ENCODE measurements at places on chromosomes 12 and 14.

GRCh38 chr12:92743026-92743425, 40.2 kb downstream of the PLEKHG7 start:
- DNase-seq: no peak

DNA sequence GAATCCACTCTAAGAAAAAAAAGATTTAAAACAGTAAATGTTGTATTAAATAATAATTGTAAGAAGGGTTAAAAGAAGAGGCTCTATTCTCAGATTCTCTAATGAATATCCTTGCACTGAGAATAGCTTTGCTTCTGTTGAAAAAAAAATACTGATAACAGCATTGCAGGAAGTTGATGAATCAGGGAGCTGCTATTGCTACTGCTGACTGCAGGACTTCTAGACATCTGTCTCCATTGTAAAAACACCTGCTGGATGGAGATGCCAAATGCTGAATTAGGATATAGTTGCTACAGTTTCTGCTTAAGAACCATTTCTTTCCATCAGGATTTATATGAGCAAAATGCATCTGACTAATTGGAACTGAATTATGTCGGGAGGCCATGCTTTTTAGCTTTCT, 50.3 kb upstream of the ANP32D start:
- no peak for DNase-seq

GRCh38 chr12:65885312-65885711, 61.0 kb downstream of the HMGA2 start:
- no peak for DNase-seq

DNA sequence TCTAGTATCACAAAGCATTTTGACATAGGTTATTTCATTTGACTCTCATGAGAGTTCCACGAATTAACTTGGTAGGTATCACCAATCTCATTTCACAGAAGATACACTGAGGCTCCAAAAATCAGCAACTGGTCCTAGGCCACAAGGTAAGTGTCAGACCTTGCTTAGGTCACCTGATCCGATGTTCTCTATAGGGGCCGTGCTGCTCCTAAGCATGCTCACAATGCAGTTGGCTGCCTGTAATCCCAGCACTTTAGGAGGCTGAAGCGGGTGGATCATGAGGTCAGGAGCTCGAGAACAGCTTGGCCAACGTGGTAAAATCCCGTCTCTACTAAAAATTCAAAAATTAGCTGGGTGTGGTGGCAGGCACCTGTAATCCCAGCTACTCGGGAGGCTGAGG, 78.7 kb upstream of the FOXN3 start:
- no peak for DNase-seq

DNA sequence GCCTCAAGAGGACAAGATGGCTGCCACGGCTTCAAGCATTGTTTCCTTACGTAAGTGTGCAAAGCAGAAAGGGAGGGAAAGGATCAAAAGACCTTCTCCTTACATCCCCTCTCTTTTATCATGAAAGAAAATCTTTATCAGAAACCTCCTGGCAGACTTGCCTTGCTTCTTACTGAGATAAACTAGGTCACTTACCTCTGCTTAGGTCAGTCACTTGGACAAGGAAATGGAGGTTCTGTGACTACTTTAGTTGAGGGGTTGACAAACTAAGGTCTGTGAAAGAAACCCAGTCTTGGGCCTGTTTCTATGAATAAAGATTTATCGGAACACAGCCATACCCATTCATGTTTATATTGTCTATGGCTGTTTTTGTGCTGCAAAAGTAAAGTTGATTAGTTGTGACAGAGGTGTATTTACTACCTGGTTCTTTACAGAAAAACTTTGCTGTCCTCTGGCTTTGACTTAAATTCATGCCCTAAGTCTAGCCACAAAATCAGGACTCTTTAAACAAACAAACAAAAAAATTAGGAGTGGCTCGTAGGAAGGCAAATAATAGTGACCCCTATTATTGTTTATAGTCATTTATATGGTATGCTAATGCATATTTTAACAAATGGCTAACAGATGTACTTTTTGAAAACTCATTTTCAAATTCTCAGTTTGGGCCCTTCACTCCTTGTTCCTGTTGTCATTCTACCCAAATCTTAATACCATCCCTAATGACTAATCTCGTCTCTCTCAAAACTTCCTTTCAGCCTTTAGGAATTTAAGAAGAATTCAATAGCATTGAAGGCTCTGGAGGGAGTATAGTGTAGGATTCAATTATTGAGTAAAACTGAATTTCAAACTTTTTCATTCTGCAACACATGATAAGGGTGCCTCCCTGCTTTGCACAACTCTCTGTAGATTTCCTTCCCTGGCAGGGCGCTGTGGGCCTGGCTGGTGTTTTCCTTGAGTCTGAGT, 42.0 kb upstream of the ATP2B1 start:
- no peak for DNase-seq

- DNase-seq: no peak
Measured at GRCh38 chr14:95339301-95339865, 19.7 kb upstream of the CLMN start.

DNA sequence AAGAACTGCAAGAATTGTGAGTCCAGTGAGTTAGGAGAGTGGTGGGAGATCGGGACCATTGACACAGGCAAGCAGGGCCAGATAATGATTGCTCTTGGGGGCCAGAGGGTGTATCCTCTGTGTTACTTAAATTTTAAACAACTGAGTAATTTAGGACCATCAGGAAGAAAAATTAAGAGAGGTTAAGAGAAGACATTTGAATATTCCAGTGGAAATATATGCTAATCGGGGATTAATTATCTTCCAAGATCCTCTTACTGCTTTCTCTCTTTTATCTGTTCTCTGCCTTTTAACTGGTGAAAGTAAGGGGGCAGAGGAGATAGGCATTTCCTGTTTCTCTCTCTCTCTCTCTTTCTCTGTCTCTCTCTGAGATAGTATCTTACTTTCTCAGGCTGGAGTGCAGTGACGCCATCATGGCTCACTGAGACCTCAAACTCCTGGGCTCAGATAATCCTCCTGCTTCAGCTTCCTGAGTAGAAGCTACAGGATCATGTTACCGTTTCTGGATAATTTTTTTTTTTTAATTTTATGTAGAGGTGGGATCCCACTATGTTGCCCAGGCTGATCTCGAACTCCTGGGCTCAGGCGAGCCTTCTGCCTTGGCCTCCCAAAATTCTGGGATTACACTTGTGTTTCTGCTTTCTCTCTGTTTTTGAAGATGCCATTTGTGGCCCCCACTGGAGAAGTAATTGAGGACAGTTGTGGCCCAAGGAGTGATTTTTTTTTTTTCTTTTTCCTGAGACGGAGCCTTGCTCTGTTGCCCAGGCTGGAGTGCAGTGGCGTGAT, 85.1 kb downstream of the DIP2B start:
- no peak for DNase-seq

DNA sequence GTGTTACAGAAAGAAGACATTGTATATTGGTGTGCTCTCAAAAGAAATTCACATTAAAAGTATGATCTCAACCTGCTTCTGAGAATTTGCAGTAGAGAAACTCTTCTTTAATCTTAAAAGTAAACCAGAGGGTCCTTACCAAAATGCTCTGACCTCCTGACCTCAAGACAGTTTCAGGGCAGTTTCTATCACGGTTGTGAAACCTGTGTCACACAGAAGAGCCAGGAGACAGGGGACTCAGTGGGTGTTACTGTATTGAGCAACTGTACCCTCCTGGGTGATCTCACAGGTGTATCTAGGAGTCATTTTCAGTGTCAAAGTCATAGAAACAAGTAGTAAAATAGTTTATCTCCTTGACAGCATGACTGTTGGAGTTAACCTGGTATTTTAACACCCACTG, 178.0 kb downstream of the GRIP1 start:
- DNase-seq: no peak

DNA sequence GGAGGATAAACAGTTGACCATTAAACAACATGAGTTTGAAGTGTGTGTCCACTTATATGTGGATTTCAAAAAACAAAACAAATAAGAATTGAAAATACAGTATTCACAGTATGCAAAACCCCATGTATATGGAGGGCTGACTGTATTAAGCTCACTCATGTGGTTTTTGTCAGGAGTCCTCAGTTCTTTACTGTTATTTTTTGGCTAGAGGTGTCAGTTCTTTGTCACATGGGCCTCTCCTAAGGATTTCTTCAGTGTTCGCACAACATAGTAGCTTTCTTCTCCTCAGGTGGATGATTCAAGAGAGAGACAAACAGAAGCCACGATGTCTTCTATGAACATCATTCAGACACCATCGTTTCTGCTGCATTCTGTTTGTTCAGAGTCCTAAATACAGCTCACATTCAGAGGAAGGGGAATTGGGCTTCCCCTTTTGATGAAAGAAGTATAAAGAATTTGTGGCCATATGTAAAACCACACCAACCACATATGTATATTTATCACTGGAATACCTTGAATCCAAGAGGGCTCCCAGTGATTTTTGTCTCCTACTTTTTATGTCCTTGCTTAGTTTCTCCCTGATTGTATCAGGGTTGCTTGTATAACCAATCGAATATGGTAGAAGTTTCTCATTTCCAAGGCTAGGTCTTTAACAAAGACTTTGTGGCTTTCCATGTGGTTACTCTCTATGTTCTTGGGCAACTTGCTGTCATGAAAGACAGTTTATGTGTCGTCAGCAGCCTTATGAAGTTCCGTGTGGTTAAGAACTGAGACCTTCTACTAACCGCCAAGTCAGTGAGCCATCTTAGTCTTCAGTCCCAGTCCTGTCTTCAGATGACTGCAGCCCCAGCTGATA, 18.9 kb downstream of the MNAT1 start:
- peak; percentile 51 for DNase-seq

DNA sequence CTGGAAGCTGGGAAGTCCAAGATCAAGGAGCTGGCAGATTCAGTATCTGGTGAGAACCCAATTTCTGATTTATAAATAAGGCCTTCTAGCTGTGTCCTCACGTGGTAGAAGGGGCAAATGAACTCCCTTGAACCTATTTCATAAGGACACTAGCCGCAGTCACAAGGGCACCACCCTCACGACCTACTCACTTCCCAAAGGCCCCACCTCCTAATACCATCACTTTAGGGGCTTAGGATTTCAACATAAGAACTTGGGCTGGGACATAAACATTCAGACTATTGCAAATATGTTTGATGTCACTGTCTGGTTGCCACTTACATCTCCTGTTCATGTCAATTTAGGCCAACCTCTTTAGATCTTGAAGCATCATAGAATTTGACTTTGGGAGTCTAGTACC, 10.8 kb upstream of the CNIH1 start:
- no peak for DNase-seq

GRCh38 chr12:59046763-59047534, 126.6 kb upstream of the LRIG3 start:
- DNase-seq: no peak

DNA sequence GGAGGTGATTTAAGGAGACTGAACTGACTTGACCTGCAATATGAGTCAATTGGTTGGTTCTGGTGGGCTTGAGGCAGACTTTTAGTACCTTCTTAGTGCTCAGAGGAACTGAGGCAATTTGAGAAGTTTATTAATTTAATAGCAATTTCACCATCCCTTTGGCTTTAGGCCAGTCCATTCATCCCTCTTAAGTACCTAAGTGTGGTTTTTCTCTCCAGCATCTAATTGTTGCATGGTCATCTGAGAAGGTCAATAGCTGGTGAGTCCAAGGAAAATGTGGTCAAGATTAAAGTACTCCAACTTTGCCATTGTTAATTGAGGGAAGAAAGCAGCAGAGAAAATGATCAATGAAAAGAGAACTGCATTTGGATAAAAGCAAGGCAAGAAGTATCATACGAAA, 115.4 kb upstream of the DYRK2 start:
- DNase-seq: no peak

- no peak for DNase-seq
Measured at GRCh38 chr14:78184157-78184556, 14.0 kb downstream of the NRXN3 start.

DNA sequence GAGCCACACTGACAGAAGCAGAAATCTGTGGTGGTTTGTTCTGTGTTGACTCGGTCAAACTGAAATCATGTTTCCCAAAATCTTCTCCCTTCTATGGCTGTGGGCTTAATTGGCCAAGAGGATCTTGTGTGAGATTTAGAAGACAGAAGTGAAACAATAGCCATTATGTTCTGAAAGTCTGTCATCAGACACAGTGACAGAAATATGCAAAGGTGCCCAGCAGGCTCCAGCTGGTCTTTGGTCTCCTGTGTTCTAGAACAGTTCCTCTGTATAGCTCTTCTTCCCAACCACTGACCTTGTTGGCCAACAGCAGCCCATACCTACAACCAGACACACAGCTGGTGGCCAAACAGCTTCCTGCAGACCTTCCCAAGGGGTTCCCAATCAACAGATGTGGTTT, 25.0 kb upstream of the COCH start:
- DNase-seq: no peak

- no peak for DNase-seq
Measured at GRCh38 chr12:122646517-122647217, 56.5 kb downstream of the HCAR2 start.

DNA sequence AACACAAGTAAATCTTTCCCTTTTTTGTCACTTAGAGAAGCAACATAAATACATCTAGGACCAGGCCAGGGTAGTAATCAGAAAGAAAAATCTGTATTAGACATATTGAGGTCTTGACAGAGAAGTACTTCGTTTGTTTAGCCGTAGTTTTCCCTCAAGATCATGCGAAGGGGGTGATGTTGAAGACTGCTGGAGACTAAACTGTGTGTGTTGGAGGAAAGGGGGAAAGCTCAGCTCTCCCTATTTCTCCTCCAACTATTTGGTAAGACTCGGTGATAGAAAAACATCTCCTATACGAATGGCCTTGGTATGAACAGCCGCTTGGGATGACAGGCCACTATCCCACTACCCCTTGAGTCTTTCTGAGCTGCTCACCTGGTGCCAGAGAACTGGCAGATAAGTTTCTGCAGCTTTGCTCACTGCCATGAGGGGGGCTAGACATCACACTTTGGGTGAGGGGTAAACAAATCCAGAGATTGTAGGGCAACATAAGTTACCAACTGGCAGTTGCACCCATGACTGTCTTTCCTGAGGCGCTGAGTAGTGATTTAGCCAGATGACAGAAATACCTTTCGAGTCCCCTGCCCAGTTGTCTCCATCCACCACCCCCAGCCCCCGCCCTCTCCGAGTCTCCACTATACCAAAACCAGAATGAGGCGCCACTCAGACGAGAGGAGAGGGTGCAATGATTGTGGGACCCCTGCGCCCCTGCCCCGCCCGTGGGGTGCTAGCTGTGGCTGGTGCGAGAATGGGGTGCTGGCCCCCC, 685 bp downstream of the VAMP1 start:
- DNase-seq: no peak

GRCh38 chr14:95681153-95681552, 5.1 kb upstream of the TCL1B start:
- DNase-seq: no peak

GRCh38 chr12:54412786-54413185, 6.3 kb downstream of the ITGA5 start:
- DNase-seq: no peak

GRCh38 chr12:68507657-68508056, 103.0 kb upstream of the RAP1B start:
- DNase-seq: no peak

DNA sequence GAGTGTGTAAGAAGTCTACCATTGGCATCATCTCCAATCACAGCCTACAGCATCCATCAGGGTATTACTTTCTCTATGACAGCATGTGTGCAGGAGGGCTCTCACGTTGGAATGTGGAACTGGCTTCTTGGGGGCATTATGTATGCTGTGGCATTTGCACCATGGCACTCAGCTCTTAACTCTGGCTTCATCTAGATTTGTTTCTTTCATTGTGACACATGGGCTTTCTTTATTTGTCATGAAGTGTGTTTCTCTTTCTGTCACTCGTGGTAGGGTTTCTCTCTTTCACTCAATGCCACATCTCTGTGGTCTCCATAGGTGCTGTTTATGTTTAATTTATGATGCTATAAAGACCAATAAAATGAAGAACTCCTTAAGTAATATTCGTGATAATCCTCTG, 191.2 kb upstream of the GARIN2 start:
- no peak for DNase-seq

GRCh38 chr12:219891-220352, 6.0 kb upstream of the SLC6A12 start:
- DNase-seq: peak; percentile 17
